ENCODE measurements at places on chromosomes 1 and 21.

DNA sequence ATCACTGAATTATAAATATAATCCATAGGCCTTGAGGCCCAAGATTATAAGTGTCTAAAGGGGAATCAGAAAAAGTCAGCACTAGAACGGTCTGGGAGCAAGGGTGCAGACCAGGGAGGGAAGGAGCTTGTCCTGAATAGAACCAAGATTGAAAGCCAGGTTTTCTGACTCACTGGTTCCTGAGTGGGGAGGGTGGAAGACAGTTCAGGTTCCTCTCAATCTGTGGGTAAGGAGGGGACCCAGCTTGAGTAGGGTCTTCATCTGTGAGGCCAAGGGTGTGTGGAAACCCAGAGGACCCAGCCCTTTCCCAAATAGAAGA, 842 bp downstream of the LENEP start:
- DNase-seq, result no peak

GRCh38 chr1:175822580-175822979, 79.2 kb upstream of the TNR start:
- DNase-seq, result no peak

- no peak for DNase-seq
Observed at GRCh38 chr1:213366141-213366831, 315.2 kb downstream of the RPS6KC1 start.

- DNase-seq, result no peak
Observed at GRCh38 chr1:243292117-243292516, 36.3 kb downstream of the SDCCAG8 start.

DNA sequence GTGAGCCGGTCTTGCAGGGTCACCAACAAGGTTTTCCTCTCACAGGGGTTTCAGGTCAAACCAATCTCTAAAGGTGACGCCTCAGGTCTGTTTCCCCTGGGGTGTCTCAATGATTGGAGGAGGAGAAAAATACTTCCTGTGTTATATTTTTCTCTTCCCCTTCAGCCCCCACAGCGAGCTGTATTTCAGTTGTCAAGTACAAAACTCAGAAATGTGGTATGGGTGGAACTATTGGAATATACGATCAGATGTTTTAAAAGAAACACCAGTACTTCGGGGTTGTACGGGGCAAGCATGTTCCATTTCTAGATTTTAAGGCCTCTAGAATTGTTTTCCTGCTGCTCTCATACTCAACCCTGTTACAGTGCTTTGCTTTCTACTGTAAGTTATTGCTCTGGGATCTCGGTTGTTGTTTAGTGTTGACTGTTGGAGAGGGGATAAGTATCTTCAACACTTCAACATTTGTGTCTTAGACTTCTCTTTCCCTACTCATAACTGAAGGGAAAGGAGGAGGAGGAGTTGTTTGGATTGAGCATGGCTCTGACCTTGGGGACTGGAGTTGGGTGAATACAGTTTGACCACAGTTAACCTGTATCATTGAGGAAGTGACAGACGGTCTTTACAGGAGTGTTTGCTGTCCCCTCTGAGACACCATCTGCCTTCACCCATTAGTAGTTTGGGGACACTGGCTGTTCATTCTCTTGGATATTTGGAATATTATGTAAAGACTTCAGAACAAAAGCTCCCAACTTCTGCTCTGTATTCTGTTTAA, 2.0 kb downstream of the MAPKAPK2 start:
- no peak for DNase-seq
